Occipital lobe (tissue), 3 donors: ENCODE measurements at places on chromosomes 4 and X. TPM values are rescaled to one million over a fixed set of nuclear protein-coding genes. Genes with fewer than 3 reads are reported as not detected.

The BRS3 gene
- total RNA-seq, result not detected

The FGG gene
- total RNA-seq, result 3.1 TPM

DNA sequence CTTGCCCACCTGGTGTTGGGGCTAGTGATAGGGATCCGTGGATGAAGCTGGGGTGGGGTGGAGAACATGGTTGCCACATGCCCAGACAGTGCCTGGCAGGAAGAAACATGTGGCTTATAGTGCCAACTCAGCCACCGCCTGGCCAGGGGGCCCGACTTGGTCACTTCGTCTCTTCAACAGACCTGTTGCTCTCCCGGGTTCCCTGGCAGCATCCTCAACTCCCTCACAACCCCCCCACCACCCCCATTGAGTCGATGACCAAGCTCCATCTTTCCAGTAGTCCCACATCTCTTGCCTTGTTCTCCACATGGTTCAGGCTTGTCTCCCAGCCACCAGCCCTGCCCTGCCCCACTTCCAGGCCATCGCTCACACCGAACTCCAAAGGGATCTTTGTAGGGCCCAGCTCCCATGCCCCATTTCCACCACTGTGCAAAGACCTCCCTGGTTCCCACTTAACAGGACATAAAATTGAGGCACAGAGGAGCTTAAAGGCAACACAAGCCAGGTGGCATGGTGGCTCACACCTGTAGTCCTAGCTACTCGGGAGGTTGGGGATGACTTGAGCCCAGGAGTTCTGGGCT lies 7.8 kb downstream of the PNCK start:
- no peak for DNase-seq

The CXorf65 gene
- total RNA-seq, result not detected

GRCh38 chr4:156931267-156931666 lies 40.3 kb downstream of the PDGFC start:
- DNase-seq, result no peak
